AG04450 (cell line): ENCODE measurements at places on chromosomes 1 and 21.

DNA sequence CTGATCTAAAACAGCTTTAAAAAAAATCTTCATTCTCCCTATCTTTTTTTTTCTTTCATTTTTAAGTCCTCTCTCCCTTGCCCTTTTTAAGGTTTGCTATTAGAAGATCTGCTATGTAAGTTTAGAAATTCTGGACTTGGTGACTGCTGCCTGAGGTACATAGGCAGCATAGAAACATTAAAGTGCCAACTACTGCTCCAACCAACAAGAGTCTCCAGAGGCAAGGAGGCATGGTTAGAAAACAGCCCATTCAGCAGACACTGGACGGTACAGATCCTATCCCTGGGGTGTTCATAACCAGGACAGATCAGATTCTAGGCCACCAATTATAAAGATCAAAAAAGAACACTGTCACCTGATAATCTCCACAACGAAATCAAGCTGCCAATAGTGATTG lies 36.6 kb downstream of the GPR3 start:
- no peak for DNase-seq

- DNase-seq: no peak
These were observed 90.5 kb downstream of the ACTL8 start for GRCh38 chr1:17845583-17845982.

DNA sequence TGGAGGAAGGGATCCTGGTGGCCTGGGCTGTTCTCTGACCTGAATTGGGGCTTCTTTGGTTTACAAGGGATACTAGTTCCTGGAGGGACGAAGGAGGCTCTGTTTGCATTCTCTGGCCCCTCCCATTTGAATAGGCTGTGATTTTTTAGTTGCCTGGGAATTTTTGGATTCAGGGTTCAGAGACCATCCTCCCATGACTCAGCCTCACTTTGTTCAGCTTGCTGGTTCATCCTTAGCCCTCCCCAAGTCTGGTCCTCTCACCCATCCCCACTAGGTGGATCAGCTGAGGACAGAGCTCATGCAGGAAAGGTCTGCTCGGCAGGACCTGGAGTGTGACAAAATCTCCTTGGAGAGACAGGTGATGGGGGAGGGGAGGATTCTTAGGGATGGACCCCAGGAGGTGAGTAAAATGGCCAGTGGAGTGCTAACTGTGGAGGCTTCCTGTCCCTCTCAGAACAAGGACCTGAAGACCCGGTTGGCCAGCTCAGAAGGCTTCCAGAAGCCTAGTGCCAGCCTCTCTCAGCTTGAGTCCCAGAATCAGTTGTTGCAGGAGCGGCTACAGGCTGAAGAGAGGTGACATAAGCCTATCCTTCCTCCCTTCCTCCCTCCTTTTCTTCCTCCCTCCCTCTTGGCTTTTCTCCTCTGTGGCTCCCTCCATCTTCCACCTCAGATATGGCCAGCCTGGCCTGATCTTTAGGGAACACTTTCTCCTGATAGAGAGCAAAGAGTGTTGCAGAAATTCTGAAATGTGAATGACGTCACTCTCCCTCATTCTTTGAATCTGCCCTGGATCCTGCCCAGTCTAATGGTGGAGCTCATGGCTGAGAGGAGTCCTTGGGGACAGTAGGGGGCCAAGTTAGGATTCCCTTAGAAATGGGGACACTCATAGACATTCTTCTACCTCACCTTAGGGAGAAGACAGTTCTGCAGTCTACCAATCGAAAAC lies 4.5 kb upstream of the TUFT1 start:
- no peak for DNase-seq

DNA sequence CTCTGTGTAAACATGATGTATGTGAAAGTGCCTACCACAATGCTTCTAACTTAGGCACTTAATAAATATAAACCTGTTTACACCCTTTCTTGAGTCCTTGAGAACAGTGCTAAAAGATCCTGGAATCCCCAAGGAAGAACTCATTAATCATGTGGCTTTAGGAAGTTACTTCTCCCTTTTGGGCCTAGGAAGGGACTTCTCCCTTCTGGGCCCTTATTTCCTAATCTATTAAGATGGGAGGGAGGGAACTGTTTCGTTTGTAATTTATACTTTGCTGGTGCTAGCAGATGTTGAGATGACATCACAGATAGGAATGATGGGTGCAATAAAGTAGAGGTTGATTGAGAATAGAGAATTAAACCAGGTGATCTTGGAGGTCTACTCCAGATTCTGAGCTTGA lies 1.2 kb downstream of the BTF3L4 start:
- no peak for DNase-seq

- DNase-seq: no peak
These were observed 17.1 kb downstream of the EMC1 start for GRCh38 chr1:19234224-19234623.

- DNase-seq: no peak
These were observed 51.8 kb downstream of the DOP1B start for GRCh38 chr21:36208326-36209013.

DNA sequence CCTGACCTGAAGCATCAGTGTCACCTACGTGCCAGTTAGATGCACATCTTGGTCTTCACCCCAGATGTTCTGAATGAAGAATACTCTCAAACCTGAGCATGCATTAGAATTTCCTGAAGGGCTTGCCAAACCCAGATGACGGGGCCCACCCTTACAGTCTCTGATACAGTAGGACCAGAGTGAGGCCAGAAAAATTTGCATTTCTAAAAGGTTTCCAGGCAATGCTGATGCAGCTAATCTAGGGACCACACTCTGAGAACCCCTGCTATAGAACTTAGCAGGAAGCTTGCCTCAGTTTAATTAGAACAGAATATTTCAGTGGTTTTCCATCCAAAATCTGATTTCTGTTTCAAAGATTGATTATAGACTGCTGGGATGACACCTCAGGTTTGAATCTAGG lies 9.9 kb upstream of the CTBS start:
- DNase-seq: no peak

GRCh38 chr21:38790059-38790458 lies 15.7 kb upstream of the ETS2 start:
- no peak for DNase-seq

GRCh38 chr1:160672789-160673695 lies 26.2 kb upstream of the SLAMF1 start:
- DNase-seq: no peak

DNA sequence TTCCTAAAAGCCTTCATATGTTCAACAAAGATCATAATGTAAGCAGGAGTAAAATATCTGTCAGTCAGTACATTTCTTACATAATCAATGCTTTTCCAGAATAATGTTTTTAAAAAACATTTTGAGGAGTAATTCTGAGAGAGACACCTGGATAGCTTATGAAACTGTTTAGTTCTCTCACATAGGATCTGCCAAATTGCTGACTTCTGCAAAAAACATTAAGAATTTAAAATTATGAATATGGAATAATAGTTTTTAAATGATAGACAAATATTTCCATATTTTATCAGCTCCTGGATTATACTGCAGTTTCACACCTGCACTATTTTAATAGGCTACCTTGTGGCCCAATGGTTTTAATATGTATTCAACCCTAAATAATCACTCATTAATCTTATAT lies 142.7 kb upstream of the RUNX1 start:
- DNase-seq: no peak

GRCh38 chr1:170836141-170836540 lies 99.2 kb upstream of the MROH9 start:
- DNase-seq: no peak

DNA sequence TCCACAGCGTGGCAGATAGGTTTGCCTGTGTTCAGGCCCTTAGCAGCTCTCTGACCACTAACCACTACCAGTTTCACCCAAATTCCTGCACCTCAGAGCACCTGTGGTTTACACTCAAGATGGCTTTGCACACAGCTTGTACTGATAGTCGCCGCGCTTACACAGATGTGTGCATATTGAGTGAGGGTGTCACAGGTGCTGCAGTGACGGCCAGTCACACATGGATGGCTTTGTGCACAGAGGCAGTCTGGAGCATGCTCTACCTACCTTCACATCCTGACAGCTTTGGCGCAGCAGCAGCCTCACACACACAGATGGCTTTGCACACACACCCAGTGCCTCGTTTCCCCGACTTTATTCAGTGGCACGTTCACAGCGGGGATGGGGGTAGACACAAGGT lies 7.5 kb downstream of the DMAP1 start:
- DNase-seq: no peak

GRCh38 chr1:216723274-216723780 lies at the start of gene ESRRG:
ESRRG (minus strand) TSS chr1:216723429; CDS start chr1:216723299, 130 bp downstream.
- no peak for DNase-seq

GRCh38 chr1:232493869-232494268 lies 136.1 kb downstream of the SIPA1L2 start:
- DNase-seq: no peak

GRCh38 chr1:43931711-43932660 lies 1.6 kb upstream of the ARTN start:
- DNase-seq: no peak

- no peak for DNase-seq
These were observed 2.0 kb upstream of the RABGAP1L start for GRCh38 chr1:174157157-174157806.

DNA sequence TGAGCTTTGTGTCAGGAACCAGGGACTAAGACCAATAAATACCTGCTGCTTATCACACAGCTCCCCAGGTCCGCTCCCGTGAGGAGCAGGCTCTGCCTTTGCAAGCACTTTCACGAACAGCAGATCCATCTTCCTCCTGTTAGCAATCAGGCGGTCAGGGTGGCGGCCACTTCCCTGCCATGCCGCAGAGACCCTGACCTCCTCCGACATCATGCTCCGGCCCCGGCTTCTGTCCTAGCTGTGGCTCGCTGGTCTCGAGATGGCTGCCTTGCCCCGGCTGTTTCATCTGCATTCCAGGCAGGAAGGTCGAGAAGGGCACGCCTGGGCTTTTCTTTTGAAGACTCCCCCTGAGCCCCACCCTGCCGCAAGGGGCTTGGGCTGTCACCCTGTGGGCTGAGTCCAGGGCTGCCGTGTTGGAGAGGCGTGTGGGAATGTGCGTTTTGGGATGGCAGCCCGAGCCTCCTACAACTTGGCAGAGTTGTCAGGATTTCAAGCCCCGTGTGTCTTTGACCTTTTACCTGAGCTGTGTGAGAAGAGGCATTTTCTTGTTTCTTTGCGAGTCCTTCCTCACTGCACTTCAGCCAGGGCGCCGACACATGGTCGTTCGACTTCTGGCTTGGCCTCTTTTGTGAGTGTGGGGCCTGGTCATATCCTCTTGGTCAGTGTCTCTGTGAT lies 59.5 kb downstream of the AGPAT3 start:
- DNase-seq: no peak

GRCh38 chr21:46153247-46154154 lies 1.9 kb downstream of the FTCD start:
- DNase-seq: no peak

GRCh38 chr1:9822897-9823692 lies 670 bp downstream of the CLSTN1 start:
- no peak for DNase-seq

GRCh38 chr1:180096584-180097325 lies 57.9 kb upstream of the QSOX1 start:
- DNase-seq: peak; percentile 24

GRCh38 chr1:2840036-2840809 lies 38.7 kb upstream of the TTC34 start:
- no peak for DNase-seq

GRCh38 chr1:19123837-19124236 lies 86.2 kb downstream of the UBR4 start:
- no peak for DNase-seq

GRCh38 chr1:145908653-145909052 lies 1.2 kb downstream of the ITGA10 start:
- DNase-seq: no peak

DNA sequence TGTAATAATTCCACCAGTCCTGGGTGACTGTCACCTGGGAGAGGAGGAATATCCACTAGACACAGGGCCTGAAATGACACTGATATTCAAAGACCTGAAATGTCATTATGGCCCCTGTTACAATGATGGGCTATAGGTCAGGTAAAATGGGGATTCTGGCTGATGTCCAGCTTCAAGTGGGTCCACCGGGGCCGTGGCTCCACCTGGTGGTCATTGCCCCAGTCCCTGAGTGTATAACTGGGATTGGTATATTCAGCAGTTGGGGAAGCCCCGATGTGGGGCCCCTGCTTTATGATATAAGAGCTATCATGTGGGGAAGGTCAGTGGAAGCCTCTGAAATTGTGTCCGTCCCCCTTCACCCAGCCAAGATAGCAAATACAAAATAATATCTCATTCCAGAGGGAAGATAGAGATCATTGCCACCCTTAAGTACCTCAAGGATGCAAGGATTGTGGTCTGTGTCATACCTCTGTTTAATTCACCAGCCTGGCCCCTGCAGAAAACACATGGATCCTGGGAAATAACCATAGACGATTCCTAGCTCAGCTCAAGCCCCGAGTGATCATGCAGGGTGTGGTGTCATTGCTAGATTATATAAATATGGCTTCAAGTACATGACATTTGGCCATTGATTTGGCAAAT lies 19.4 kb downstream of the PLEKHO1 start:
- no peak for DNase-seq

- no peak for DNase-seq
These were observed 1.1 kb upstream of the CDC73 start for GRCh38 chr1:193120604-193121166.

GRCh38 chr1:194705123-194705854 lies 1518.9 kb upstream of the B3GALT2 start:
- DNase-seq: no peak

DNA sequence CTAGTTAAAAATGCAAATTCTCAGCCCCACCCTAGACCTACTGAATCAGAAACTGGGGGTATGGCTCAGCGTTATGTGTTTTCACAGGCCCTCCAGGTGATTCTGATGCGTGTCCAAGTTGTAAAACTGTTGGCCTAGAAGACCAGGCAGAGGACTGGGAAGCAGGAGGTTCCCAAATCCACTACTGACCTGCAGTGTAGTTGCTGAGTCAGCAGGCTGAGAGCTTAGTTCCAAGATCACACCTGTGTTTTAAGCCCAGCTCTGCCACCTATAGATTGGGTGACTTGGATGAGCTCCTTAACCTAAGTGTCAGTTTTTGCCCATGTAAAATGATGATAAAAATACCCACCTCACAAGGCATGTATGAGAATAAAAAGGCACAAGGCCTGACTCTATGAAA lies 4.1 kb downstream of the GRHL3 start:
- no peak for DNase-seq

GRCh38 chr21:31647650-31648049 lies 11.8 kb upstream of the SOD1 start:
- no peak for DNase-seq

DNA sequence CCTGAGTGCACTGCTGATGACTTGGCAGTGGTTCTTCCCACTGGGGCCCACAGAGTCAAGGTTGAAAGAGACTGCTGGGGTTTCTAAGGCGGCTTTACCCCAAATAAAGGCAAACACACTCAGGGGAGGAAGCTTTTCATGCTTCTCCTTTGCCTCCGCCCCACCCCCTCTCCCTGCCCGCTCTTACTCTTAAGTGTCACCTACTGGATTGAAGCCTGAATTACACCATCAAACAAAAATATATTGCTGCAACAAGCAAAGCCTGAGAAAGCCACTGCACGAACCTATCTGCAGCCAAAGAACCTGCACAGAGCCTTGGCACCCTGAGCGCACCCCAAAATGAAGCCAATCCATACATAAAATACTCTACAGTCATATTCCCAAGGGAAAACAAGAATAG lies 63.1 kb downstream of the PTGFR start:
- no peak for DNase-seq

- no peak for DNase-seq
These were observed 51.0 kb downstream of the PSMG1 start for GRCh38 chr21:39132248-39132647.

- DNase-seq: peak; percentile 68
These were observed 208.3 kb upstream of the RUNX1 start for GRCh38 chr21:35257413-35257812.
